ENCODE measurements at places on chromosomes 4 and X.

- no peak for DNase-seq
Measured at GRCh38 chr4:185956544-185956940, 112.4 kb upstream of the TLR3 start.

DNA sequence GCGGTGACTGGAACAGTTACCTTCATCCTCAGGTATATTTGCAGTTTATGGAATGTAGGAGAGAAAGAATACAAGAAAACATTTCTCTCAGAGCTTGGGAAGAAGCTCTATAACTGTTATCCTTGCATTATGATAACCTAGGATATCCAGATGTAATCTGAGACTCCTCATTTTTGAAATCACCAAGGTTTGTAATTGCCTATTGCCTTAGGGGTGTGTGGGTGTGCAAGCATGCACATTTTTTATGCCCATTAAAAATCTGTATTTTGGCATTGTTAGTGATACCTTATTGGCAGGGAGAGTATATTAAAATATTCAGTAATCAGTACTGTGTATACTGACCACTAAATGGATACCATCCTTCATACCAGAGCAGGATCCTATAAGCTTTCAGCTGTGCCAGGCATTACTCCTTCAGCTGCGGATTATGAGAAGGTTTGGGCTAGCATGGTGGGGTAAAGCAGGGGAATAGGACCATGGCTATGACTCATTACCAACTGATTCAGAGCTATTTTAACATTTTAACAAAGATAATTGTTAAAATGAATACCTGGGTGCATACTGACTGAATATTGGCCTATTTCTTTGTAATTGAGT, 8.3 kb downstream of the SEC24B start:
- DNase-seq = peak; percentile 40

GRCh38 chrX:23035493-23035892, 35.7 kb downstream of the DDX53 start:
- DNase-seq = no peak

GRCh38 chrX:40107291-40108161, 9.8 kb upstream of the BCOR start:
- peak; percentile 74 for DNase-seq

Data from GM23248 (cell line).